Activated T-helper 1 cell treated with anti-CD3 and anti-CD28 coated beads, Interleukin-12 subunit alpha, Interleukin-12 subunit beta, Interleukin-2, Interleukin-4 antibody, amounts not matched to agents 30 ng/mL and 10 ng/mL and 1 ng/mL, durations not matched to agents 14 hours and 24 hours and 36 hours (primary cell): ENCODE measurements at places on chromosomes 1 and 21. TPM values are rescaled to one million over a fixed set of nuclear protein-coding genes. Genes with fewer than 3 reads are reported as not detected.

DNA sequence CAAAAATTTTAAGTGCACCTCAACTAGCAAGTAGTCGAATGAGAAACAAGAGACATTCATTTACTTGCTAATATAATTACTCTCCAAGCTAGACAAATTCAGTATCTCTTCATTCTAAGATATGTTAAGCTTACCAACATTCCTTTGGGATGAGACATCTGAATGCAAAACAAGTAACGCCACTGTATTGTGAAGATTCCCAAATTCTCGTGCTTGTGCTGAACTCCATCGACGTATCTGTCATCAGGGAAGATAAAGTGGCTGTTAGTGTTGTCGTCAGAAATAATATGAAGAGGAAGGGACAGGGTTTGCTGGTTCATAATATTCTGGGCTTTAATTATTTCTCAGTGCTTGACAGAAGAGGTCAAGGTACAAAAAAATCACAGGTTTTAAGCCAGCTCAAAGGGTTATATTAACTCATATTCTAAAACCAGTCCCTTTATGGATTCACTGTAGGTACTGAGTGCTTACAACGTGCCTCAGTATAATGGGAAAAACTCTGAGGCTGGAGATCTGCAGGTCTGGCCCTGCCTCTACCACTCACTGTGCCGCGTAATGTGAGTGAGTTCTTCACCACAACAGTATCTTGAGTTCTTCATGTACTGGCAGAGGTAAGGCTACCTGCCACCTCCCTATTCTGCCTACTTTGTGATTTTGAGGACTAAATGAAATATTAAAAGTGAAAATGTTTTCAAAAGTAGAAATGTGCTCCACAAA is 42.0 kb downstream of the PCSK9 start:
- no peak for DNase-seq

- DNase-seq, result no peak
Measured at GRCh38 chr21:36860736-36861594, 105.5 kb downstream of the HLCS start.

LIPI gene
- not detected in 2 replicates for total RNA-seq

DNA sequence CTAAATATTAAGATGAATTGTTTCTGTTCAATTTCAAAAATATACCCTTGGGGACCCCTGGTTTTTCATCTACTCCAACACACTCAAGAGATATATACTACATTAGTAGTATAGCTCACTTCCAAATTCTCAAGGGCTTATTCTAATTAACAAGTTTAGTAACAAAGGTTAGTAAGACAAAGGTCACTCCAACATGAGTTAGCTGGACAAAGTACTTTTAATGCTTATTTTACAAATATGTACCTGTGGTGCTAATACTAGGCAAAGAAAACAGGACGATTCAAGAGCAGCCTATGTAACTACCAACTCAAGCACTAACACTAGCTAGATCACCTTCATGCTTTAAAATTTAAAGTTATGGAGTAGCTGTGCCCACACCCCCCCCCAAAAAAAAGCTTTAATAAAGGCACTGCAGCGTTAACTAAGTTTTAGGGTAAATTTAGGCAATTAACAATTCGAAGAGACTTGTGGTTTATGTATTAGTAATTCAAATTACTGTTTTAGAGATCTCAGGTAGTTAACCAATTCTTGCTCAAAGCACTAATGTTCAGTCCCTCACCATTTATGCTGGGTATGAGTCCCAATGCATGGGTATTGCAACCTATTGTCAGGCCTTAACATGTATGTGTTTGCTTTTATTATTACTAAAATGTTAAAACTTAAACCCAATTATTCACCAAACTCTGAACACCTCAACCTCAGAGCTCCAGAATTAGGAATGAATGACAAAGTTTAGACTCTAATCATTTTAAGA is 14.1 kb downstream of the HNRNPU start:
- no peak for DNase-seq

GRCh38 chr1:85048296-85049064 is at the start of gene MCOLN3:
TSS of gene MCOLN3 (minus strand) at chr1:85048500. CDS start at chr1:85045360, 3,140 bp downstream.
- peak; percentile 28 for DNase-seq

- DNase-seq, result no peak
Measured at GRCh38 chr1:208010487-208011071, 99.7 kb upstream of the CD34 start.
